IMR-90 (cell line): ENCODE measurements at places on chromosomes 3 and 15. TPM values are rescaled to one million over a fixed set of nuclear protein-coding genes. Genes with fewer than 3 reads are reported as not detected.

EPM2AIP1 gene
- total RNA-seq, result 13.4 and 21.9 TPM in 2 replicates

KCTD6 gene
- 7.0 and 9.4 TPM in 2 replicates for total RNA-seq

CPLX3 gene
- not detected in 2 replicates for total RNA-seq

TRIM42 gene
- total RNA-seq, result not detected in 2 replicates

SLC22A13 gene
- total RNA-seq, result under 0.01 TPM in 2 replicates

YEATS2 gene
- total RNA-seq, result 43.0 and 45.0 TPM in 2 replicates

GTF2A2 gene
- total RNA-seq, result 10.2 and 23.6 TPM in 2 replicates

C3orf62 gene
- total RNA-seq, result 0.83 and 0.90 TPM in 2 replicates

UTS2B gene
- 0.72 and 0.83 TPM in 2 replicates for total RNA-seq

BNC1 gene
- 0.28 and 0.54 TPM in 2 replicates for total RNA-seq

NPTN gene
- total RNA-seq, result 150 and 171 TPM in 2 replicates

RPL15 gene
- total RNA-seq, result 1,419 and 2,730 TPM in 2 replicates

- DNase-seq, result peak; percentile 21
Measured at GRCh38 chr3:4493941-4494894, 1.1 kb downstream of the ITPR1 start.

DNA sequence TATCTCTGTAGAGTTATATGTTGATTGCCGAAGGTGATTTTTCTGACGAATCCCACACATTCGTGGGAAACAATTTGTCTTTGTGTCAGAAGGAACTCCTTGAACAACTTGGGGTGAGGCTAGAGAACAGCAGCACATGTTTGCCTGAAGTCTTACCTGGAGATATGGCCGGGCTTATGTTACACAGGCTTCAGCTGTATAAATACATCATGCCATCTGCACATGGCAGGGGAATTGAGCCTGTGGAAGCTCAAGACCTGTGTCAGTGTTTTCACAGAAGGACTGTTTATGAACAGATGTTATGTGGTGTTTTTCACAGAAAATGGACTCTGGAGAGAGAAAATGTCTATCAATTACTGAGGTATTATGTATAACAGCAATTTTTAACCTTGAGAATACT, 203.6 kb upstream of the MDFIC2 start:
- DNase-seq, result no peak

DNA sequence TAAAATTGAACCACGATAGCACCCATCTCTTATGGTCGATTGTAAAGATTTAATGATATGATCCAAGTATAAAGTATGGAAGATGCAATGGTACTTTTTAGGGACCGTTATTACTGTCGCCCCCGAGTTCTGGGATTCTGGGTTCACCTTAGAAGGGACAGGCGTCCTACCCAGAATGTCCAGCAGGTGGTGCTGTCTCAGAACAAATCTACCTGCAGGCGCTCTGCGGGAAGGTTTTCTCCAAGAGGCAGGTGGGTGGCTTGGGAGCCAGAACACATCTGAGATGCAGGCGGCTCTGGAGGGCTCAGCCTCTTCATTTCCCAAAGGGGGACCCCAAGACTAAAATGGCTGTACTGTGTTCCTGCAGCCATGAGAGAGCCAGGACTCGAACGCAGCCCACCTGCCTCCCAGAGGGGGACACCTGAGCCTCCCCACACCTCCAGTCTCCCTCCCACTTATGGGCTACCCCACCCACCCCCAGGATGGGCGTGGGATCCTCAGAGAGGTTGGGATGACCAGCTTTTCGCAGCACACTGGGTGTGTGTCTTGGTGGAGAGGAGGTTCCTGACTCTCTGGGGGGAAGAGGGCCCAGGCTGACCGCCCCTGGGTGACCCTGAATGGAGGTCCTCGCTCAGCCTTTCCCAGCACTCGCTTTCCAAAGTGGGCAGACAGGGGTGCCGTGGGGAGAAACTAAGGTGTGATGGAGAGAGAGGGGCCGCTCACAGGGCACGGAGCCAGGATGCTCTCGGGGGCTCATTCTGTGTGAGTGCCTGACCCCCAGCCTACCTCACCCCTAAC, 28.1 kb upstream of the CORO2B start:
- DNase-seq, result peak; percentile 44

- no peak for DNase-seq
Measured at GRCh38 chr15:59998305-59998949, 5.7 kb upstream of the FOXB1 start.

DNA sequence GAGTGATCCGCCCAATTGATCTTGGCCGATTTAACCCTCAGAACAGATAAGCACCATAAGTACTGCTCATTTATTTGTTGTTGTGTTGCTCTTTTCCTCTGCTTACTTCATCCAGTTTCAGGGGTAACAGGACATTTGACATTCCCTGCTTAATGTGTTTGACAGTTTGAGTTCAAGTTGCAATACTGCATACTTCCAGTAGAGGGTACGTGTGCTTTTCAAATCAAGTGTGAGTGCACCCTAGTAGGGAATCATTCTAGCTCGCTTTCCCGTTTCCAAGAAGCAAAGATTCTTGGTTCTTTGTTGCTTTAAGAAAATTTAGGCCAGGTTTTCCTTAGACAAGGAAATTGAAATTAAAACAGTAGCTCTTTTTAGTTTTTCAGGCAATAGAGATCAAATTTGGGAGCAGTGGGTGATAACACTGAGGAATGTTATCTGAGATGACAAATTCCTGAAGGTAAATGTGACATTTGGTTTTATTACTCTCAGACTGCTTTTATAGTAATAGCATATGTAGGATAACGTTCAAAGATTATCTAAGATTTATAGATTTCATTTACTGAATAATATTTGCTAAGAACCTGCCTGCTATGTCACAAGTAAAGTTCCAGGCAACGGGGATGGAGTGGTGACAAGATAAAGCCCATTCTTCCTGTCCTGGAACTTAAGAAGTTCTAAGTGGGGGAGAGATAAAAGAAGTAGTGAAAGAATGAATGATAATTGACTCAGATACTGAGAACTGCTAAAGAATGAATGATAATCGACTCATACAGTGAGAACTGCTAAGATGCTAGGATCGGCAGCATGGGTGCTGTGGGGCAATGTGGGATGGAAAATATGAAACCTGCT, 73.3 kb downstream of the SYNPR start:
- peak; percentile 64 for DNase-seq

DNA sequence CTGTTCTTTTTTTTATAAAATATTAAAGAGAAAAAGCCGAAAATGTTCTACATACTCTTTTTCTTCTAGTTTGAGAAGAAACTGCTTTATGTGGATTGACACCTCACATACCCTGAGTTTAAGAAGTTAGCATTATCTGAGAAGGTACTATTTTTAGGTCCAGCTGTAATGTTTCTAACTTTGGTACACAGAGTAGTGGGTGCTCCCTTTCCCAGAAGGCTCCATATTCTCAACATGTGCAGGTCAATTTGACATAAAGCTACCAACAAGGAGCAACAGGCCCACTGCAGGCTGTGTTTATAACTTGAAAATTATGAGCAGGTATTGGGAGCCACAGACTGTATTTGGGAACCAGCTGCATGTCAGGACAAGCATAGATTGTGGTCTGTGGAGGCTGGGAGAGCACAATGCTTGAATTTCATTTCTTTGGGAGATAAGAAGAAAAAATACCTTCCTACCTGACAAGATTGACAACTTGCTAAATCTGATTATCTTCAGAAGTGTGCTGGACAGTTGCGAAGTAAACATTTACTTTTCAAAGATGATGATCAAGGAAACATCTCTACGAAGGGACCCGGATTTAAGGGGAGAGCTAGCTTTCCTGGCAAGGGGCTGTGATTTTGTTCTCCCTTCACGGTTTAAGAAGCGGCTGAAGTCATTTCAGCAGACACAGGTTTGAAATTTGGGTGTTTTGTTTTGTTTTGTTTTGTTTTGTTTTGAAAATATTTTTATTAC, 57.2 kb downstream of the PPP2R3A start:
- DNase-seq, result no peak

- no peak for DNase-seq
Measured at GRCh38 chr3:33779751-33780150, 18.7 kb upstream of the PDCD6IP start.

DNA sequence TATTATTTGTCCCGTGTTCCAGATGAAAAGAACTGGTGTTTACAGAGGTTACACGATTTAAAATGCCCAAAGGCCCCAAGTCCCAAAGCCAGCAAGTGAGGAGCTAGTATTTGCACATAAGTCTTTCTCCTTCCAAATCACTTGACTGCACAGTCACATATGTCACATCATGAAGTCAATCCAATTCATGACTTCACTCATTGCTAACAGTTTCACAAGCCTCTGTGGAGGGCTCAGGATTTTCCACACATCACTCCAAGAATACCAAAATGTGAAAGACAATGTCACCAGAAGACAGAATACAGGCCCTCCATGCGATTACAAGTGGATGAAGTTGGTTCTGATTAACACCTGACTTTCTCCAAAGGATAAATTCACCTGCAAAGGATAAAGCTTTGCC, 283.1 kb upstream of the UBE2E2 start:
- DNase-seq, result no peak

GRCh38 chr3:37054370-37054769, 61.1 kb downstream of the MLH1 start:
- peak; percentile 46 for DNase-seq

DNA sequence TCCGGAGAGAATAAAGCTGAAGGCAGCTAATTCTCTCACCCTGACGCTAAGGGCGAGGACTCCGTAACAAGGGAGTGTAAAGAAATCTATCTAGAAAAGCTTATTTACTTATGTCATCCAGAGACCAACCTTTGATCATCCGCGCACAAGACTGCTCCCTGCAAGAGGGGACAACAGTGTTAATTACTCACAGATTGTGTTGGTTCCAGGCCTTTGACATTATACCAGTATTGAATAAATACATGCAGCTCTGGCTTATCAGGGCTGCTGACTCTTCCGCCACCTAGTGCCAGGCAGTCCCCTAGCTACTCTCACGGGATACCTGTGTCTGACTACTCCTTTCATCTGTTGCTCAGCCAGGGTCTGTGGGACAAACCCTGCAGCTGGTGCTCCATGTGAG, 211.7 kb downstream of the DTWD1 start:
- DNase-seq, result no peak

DNA sequence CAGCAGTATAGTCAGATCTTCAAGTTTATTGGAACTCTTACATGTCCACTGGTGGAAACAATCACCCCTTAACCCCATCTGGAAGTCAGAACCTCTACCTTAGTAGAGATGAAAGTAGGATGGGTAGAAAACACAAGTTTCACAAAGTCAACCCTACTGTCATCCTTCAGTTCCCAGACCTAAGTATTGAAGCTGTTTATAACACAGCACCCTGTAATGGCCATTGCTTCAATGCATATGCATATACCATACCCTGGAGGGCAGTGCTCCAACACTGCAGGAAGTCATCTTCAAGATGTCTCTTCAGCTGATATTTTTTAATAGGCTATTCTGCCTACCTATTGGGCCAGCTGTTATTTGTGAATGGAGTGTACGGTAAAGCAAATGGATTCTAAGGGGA, 241.3 kb downstream of the UBE2E2 start:
- DNase-seq, result no peak

GRCh38 chr15:25246641-25247406, 192.0 kb downstream of the UBE3A start:
- no peak for DNase-seq

- DNase-seq, result no peak
Measured at GRCh38 chr3:148089171-148089570, 608.5 kb upstream of the AGTR1 start.

- DNase-seq, result no peak
Measured at GRCh38 chr3:159886050-159886449, 102.6 kb upstream of the IL12A start.

- DNase-seq, result no peak
Measured at GRCh38 chr3:193598202-193598601, 5.2 kb downstream of the OPA1 start.

- peak; percentile 9 for DNase-seq
Measured at GRCh38 chr3:126129398-126129891, 45.5 kb upstream of the SLC41A3 start.

DNA sequence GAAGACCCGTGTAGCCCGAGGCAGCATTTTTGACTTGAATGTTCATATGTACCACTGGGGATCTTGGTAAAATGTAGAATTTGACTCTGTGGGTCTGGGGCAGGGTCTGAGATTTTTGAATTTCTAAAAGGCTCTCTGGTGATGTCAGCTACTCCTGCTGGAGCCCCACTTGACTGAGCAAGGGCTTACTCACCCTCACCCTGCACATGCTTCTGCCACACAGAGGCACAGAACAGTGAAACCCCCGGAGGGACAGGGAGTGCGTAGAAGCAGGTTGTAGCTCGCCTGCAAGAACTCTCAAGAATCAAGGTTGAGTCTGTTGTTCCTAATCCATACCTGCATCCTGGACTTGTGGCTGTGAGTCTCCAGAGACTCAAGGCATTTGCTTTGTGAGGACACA, 41.1 kb downstream of the SLCO3A1 start:
- DNase-seq, result peak; percentile 11

DNA sequence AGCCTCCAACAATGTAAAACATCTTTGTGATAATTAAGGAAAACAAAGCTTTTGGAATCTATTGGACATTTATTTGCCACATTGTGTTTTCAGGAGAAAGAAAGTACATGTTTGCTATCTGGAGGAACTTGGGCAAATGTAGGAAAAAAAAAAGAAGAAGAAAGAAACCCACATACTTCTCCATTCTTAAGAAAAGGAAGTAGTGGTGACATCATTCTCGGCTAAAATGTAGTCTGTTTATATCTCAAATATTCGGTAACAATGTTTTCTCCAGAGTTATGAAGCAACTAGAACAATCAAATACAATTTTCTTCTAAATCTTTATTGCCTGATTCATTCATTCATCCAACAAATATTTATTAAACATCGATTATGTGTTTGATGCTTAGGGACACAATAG, 2.3 kb upstream of the TGFBR2 start:
- peak; percentile 41 for DNase-seq

- DNase-seq, result no peak
Measured at GRCh38 chr3:18870074-18870640, 278.2 kb upstream of the KCNH8 start.

GRCh38 chr15:90414408-90415028, 26.5 kb downstream of the IQGAP1 start:
- peak; percentile 91 for DNase-seq

DNA sequence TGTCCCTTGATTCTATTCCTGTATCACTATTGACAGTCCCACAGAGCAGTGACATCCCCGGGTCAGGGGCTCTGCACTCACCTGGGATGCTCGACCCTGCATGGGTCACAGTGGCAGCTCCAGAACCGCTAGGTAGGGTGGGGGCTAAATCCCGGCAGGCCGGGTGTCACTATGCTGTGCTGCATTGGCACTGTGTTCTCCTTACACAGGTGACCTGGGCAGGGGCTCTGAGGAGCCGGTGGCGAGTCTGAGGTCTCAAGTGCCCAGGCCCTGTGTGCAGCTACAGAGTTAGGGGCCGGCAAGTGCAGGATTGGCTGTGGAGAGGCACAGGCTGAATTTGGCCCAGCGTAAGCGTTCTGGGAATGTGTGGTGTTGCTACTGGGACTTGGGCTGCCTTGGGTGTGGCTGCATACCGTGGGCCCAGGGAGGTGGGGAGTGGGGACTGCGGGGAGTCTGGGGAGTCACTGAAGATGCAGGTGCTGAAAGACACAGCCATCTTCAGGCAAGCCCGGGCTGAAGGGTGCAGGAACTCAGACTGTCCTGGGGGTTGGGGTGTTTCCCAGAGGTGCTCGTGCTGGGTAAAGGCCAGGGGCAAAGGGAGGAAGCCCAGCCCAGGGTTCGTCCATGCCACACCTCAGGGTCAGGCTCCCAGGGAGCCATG, 102.6 kb upstream of the PRR20G start:
- no peak for DNase-seq

GRCh38 chr3:158789592-158789991, 12.3 kb upstream of the MFSD1 start:
- DNase-seq, result peak; percentile 81
